ENCODE measurements at places on chromosomes 3 and 15.

- DNase-seq = no peak
Observed at GRCh38 chr3:172189213-172189612, 149.8 kb downstream of the FNDC3B start.

DNA sequence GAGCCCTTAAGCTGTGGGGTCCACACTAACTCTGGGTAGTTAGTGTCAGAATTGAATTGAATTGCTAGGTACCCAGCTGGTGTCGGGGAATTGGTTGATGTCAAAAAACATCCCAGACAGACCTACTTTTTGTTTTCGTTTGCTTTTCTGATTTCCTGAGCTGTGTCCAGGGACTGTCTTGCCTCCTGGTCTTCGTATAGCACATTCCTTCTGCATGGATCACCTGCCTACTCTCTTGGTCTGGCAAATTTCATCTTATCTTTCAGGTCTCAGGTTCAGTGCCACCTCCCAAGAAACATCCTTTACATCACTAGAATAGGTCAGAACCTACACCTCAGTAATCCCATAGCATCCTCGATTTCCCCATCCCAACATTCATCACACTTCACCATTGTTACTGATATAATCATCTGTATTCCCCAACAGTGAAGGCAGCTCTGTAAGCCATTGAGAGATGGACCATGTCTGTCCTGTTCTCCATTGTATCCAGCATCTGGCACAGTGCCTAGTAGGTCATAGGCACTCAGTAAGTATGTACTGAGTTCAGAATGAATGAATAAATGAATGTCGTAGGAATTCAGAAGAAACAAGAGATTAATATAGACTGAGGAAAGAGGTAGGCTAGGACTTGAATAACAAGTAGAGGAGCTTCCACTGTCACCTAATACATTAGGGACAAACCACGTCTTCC lies 81.2 kb downstream of the ANP32A start:
- DNase-seq = no peak

DNA sequence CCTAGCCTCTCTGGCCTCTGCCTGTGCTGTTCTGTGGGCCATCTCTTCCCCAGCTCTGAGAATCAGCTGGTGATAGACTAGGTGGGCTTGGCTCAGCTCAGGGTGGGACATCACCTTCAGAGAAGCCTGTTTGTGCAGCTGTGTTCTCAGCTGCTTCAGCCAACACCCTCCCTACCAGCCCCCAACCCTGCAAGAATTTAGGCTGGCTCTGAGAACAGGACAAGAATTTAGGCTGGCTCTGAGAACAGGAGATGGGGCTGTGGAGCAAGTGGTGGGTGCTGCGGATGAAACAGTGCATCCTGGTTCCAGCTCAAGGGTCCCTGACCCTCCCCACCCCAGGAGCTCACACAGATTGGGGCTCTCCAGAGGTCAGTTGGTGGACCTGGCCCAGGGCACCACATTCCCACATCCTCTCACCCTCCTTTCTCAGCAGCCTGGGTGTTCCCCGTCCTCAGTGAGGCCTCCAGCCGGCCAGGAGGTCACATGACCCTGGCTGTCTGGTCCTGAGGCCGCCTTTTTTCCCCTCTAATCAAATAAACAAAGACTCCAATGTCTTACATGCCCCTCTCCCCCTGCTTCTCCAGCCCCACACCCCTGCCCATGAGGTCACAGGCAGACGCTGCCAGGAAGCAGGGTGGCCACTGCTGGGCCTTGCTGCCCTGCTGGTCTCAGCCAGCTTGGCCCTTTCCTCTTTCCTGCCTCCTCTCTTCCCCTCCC lies 14.9 kb downstream of the PLEKHO2 start:
- no peak for DNase-seq

- no peak for DNase-seq
Observed at GRCh38 chr3:53695324-53695690, 150.9 kb downstream of the CHDH start.

Data from GM10248 (cell line).